ENCODE measurements at places on chromosomes 12 and 14.

GRCh38 chr14:35509846-35510245 is 24.1 kb upstream of the INSM2 start:
- DNase-seq: no peak

DNA sequence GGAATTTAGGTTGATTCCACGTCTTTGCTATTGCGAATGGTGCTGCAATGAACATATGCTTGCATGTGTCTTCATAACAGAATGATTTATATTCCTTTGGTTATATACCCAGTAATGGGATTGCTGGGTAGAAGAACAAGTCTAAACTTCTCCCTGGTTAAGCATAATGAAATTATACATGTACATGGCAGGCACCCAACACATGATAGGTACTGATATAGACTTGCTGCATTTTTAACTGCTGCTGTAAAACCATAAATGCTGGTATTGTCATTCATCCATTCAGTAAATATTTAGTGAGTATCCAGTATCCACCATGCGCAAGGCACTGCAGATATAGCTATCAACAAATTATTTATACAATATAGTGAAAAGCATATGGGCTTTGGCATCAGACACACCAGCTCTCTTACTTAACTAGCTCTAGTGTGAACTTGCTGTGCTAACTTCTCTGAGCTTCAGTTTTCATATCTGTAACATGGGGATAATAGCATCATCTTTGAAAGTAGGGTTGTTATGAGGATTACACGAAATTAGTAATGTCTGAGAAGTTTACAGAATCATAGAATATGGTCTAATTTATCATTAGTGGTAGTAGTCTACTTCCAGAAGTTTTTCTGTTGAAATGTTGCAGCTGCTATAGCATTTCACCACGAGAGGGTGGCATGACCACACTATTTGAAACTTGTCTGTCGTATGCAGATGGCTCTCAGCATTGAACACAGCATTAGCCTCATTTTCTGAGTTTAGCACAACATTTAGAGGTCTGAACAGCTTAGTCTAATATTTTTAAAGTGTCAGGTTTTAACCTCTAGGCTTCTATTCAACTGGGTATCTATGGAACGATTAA is 32.0 kb upstream of the SEL1L start:
- DNase-seq: no peak

DNA sequence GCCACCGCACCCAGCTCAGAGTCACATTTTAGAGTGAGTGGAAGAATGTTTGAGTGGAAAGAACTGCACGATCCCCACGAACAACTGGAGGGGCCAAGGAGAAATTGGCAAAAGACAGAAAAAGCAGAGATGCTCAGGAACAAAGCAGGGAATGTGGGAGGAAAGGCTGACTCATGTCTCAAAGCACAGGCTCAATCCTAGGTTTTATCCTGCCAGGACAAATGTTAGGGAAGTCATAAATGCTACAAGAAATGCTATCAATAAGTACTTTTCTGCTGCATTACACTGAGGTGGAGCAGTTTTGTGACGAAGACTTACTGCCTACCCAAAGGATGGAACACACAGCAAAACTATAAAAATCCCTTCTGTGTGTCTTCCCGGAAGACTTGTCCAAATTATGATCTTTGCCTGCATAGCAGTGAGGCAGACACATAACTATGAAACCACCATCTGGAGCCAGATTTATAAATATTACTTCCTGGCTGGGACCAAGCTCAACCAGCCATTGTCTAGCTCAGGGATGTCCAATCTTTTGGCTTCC is 26.7 kb downstream of the NIN start:
- DNase-seq: no peak

- DNase-seq: no peak
These were observed 94.3 kb upstream of the PDE3A start for GRCh38 chr12:20274008-20274407.

- DNase-seq: no peak
These were observed 272.7 kb downstream of the AEBP2 start for GRCh38 chr12:19712041-19712440.

- no peak for DNase-seq
These were observed 177.5 kb downstream of the DACT1 start for GRCh38 chr14:58815161-58815701.

- peak; percentile 50 for DNase-seq
These were observed 57.9 kb downstream of the TRPV4 start for GRCh38 chr12:109775172-109775881.

GRCh38 chr14:76330411-76331327 is 45.3 kb upstream of the ESRRB start:
- no peak for DNase-seq

- DNase-seq: no peak
These were observed 9.2 kb upstream of the PYROXD1 start for GRCh38 chr12:21428241-21428640.

- no peak for DNase-seq
These were observed 18.7 kb downstream of the FOXG1 start for GRCh38 chr14:28785096-28785952.

DNA sequence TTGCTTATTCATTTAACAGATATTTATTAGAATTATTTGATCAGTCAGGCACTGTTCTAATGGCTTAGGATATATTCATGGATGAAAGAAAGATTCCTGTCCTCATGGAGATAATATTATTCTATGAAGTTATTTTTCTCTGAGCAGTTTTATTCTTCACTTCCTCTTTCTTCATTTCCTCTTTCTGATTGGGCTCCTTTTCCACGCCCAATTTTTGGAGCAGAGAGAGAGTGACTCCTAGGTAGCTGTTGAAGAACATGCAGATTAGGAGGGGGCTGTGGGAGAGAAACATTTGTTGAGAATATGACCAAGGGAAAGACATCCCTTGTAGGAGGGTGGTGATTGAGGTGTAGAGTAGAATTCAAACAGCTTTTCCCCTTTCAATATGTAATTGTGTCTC is 6.0 kb upstream of the YARS2 start:
- DNase-seq: no peak

DNA sequence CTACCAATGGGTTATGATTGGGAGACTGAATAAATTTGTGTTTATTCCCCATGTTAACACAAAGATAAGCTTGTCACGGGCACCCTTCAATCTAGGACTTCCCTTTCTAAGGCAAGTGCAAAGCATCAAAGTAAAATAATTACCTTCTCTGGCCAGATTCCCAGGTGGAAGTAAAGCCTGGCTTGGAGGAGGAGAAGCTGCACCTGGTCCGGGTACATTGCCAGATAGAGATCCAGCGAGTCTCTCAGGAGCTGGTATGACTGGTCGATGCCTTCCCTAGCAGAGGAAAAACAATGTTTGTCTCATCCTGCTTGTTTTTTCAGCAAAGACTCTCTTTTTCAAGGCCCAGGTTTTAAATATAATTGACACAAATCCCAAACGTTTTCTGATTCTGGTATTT is 24.9 kb downstream of the FBXO21 start:
- DNase-seq: no peak

DNA sequence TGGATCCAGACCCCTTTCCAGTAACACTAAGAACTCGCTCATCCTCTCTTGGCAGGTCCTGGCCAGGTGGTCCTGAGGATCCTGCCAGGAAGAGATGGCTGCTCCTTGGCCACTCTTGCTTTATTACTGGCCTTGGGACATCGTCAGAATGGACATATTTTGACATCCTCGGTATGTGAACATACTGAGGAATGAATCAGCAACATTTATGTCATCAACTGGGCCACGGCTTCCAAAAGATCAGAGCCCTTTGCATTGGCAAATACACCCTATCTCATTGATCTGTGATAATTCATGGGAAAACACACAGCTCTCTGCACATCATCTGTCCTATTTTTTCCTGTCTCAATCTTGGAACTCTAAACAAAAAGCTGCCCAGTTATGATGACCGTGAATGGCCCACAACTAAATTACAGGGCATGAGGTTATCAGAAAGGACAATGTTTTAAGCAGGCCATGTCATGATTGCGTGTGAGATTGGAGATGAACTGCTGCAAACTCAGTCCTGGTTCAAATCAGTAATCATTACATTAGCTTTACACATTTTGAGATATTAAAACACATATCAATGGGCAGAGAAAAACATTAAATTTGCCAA is 1325.8 kb downstream of the AACS start:
- DNase-seq: no peak

GRCh38 chr14:86505808-86506207 is 975.9 kb downstream of the FLRT2 start:
- no peak for DNase-seq

- DNase-seq: no peak
These were observed 1038.3 kb downstream of the BCL11B start for GRCh38 chr14:98233656-98234055.

DNA sequence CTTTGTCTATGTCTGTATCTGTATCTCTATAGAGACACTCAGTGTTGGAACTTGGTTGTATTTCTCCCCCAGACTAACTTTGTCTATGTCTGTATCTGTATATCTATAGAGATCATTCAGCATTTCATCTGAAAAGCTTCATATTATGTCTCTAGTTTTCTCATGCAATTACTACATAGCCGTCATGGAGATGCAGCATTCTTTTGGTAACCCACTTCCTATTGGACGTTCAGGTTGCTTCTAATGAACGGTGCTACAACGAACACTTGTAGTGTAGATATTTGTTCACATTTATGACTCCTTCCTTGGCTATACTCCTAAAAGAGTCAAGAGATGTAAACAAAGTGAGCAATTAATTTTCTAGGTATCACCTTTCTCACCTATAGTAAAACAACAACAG is 81.5 kb upstream of the KCNA1 start:
- DNase-seq: no peak

GRCh38 chr12:124520265-124520701 is 47.1 kb downstream of the NCOR2 start:
- no peak for DNase-seq

Data from stimulated activated CD4-positive, alpha-beta T cell treated with anti-CD3 and anti-CD28 coated beads, Interleukin-12 subunit alpha, Interleukin-12 subunit beta, amount 100 ng/mL, for 48 hours (primary cell).